Stimulated activated naive CD8-positive, alpha-beta T cell treated with anti-CD3 and anti-CD28 coated beads, Interleukin-15, amount 100 ng/mL, for 72 hours (primary cell): ENCODE measurements at places on chromosomes 6 and 20.

DNA sequence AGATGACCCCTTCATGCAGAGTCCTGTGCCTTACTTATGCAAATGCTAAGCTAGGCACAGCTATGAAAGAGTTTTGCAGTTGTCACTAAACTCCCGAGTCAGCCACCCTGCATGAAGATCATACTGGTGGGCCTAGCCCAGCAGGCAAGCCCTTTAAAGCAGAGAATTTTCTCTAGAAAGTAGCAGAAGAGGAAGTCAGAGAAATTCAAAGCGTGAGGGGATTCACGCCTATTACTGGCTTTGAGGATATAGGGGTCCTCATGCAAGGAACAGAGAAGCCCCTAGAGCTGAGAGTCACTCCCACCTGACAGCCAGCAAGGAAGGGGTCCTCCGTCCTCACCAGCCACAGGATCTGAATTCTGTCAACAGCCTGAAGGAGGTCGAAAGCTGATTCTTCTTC lies 54.6 kb downstream of the MYB start:
- DNase-seq = no peak

DNA sequence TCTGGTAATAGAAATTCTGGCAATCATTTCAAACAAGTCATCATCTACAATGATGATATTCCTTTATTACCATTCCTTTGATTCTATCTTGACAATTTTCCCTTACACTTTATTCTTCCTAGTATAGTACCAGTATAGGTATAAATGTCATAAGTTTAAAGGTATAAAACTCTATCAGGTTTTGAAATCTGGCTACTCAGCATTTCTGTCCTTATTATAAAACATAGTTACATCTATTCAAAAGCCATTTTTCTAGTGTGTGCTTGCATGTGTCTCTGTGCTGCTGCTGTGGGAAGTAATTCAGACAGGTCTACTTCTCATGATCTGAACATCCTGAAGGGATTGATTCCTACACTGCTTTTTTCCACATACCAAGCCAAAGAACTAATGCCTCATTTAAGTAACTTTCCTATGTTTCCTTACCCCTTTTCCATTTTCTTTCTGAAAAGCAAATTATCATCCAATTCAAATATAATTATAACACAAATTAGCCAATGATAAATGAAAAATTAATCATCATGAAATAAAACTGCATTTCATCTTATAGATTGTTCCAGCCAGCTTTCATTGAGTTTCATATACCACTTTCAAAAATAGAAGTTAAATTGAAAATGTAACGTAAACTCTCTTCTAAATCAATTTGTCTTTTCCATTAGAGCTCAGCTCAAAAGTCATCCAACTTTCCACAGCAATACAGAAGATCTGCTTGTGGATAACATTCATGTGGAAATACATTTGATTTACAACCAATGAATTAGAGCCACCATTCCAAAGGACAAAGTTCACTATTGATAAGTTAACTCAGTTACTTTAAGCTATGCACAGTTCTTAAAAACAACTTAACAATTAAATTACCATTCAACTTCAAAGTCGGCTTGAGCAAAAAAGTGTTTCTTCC lies 35.9 kb downstream of the COL12A1 start:
- no peak for DNase-seq

DNA sequence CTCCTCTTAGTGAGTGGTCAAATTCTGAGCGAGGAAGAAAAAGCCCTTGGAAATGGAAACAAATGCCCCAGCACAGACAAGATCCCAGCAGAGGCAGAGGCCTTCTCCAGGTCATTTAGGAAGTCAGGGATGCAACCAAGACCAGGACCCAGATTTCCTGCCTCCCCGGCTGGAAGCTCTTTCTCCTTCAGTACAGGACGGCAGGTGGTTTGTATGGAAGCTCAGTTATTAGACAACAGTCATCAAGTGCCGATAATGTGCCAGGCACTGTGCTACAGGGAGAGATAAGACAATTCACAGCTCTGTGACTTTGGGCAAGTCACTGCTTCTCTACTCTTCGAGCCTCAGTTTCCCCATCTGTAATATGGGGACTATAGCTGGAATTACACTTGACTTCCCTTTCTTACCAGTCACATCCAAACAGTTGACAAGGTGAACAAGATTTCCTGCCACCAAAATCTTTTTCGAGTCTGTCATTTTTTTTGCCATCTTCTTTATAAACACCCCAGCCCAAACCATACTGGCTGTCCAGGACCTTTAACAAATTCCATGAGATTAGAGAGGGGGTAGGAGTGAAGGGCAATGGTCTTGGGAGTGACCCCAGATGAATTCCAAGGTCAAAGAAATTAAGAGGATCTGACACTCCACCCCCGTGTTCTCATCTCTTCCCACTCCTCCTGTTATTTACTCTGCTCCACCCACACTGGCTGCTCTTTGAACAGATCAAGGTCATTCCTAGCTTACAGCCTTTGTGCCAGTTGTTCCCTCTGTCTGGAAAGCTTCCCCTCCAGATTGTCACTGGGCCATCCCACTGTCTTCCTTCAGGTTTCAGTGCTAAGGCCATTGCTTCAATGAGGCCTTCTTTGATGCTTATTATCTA lies 6.0 kb downstream of the MMP9 start:
- DNase-seq = no peak

GRCh38 chr6:139965393-139965792 lies 590.9 kb upstream of the CITED2 start:
- DNase-seq = no peak

GRCh38 chr6:125340175-125340835 lies 38.5 kb upstream of the HDDC2 start:
- no peak for DNase-seq

GRCh38 chr6:14804785-14805210 lies 441.1 kb upstream of the JARID2 start:
- DNase-seq = no peak

DNA sequence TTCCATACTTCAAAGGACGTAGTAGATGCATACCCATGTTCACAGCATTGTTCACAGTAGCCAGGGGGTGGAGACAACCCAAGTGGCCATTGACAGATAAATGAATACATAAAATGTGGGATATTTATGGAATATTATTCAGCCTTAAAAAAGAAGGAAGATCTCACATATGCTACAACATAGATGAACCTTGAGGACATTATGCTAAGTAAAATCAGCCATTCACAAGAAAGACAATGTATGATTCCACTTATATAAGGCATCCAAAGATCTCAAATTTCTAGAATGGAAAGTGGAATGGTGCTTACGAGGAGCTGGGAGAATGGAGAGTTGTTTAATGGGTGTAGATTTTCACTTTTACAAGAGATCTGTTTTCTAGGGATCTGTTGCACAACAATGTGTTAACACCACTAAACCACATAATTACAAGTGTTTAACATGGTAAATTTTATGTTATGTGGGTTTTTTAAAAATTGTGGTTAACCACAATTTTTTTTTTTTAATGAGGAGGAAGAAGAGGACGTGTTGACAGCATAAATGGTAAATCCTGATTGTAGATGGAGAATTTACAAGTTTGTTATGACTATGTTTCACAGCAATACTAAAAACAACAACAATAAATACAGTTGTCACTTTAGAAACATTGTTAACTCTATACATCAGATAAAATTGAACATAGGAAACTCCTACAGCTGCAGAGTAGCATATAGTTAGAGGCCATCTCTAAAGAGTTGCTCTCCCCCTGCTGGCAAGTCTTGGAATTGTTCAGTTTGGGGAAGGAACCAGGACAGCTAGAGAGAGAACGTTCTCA lies 41.6 kb downstream of the CCN2 start:
- DNase-seq = peak; percentile 65
